ENCODE measurements at places on chromosomes 5 and 9.

DNA sequence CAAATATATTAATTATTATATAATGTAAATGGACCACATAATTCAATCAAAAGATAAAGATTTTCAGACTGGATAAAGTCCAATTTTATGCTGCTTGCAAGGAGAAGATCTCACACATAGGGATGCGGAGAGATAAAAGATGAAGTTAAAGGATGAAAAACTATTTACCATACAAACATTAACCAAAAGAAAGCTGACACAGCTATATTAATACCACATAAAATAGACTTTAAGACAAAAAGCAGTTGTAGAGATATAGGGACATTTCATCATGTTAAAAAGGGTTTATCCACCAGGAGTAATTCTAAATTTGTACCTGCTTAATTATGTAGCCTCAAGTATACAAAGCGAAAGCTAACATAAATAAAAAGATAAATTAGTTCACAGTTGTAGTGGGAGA lies 15.2 kb upstream of the NSG2 start:
- DNase-seq = no peak

DNA sequence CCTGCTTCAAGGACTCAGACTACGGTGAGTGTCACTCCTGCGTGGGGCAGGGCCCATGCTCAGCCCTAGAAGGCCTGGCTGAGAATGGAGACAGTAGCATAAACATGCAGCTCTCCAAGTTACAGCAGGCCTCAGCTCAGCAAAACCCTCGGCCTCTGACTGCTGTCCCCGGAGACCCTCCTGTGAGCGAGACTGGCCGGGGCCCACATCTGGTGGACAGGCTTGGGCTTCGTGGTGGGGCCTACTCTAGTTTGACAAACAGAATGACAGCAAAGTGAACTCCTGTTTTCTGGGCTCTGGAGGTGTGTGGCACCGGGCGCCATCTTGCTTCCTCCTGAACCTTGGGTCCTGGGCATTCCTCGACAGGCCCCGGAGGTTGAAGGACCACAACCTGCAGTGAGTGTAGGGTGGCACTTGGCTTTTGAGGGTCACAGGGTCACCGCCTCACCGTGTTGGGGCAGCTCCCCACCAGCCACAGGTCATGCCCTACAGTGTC lies 97.5 kb downstream of the PHF2 start:
- DNase-seq = no peak

- no peak for DNase-seq
Observed at GRCh38 chr5:58046371-58046770, 413.5 kb downstream of the PLK2 start.

DNA sequence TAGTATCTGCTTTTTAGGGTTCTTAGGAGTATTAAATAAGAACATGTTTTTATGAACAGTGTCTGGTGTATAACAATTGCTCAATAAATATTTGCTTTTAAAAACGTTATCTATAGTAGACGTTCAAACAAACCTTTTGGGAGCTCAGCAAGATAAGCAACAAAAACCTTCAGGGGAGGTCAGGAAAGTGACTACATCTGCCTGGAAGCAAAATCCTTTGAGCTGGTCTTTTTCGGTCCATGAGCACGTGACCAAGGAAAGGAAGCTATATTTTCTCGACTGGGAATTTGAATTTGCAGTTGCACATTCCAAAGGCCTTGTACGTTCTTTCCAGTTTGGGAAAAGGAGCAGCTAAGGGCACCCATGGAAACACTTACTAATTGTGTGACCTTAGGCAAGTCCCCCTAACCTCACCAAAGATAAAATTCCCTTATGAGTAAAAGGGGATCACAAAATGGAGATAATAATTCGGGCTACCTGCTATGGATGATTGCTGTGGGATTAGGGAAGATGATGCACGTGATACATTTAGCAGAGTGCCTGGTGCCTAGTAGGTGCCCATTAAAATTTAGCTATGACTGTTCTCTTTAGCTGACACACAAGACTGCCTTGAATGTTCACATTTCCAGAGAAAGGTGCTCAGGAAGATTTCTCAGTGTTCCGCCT lies 45.4 kb downstream of the PTTG1 start:
- DNase-seq = no peak

GRCh38 chr5:169970339-169970738 lies 10.0 kb downstream of the INSYN2B start:
- no peak for DNase-seq

- DNase-seq = no peak
Observed at GRCh38 chr9:33157960-33158842, 8.9 kb downstream of the B4GALT1 start.

- DNase-seq = no peak
Observed at GRCh38 chr5:151570058-151570457, 21.1 kb downstream of the FAT2 start.

DNA sequence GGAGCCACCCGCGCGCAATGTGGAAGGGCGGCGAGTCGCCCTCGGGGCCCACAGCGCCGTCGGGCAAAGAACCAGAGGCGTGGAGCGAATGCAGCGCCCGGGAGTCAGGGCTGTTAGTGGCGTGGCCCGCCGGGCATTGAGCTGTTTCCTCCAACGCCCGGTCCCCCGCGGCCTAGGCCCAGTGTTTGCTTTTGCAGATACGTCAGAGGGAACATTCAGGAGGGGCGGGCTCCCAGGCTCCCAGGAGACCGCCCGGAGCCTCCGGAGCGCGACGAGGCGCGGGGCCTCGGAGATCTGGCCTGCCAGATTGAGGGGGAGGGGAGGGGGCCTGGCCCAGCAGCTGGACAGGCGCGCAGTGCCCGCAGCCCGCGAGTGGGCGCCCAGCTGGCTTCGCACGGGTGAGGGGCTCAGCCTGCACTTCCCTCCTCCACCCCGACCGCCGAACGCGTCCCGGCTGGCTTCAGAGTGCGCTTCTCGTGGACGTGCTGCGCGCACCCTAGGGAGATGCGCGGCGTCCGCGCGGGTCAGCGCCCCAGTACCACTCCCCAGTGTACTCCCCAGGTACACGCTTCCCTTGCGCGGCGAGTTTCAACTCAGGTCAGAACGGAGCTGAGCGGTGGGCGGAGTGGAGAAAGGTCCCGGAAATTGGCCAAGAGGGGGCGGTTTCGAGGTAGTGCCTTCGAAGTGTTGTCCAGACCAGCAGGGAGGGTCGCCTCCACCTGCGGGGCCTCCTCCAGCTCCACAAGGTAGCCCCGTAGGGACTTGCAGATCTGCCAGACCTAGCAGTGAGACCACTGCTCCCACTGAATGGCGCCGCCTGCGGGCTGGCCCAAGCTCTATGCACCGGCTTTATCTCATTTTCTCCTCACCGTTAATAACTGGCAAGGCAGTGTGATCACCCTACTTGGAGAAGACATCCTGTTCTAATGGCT lies 130.4 kb downstream of the TMEM174 start:
- no peak for DNase-seq

DNA sequence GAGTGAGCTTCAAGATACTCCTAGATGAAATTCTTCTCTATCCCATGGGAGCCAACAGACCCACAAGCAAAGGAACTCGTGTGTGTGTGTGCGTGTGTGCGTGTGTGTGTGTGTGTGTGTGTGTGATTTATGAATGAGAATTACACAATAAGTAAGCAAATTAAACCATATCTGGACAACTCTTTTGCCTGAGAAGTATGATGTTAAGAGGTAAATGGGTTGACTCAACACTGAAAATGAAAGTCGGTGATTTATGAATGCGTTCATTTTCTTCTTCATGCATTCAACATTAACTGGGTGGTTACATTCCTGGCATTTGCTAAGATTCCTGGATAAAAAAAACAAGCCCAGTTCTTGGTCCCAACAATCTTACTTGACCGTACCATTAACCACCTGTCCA lies 171.3 kb upstream of the ZNF462 start:
- no peak for DNase-seq

DNA sequence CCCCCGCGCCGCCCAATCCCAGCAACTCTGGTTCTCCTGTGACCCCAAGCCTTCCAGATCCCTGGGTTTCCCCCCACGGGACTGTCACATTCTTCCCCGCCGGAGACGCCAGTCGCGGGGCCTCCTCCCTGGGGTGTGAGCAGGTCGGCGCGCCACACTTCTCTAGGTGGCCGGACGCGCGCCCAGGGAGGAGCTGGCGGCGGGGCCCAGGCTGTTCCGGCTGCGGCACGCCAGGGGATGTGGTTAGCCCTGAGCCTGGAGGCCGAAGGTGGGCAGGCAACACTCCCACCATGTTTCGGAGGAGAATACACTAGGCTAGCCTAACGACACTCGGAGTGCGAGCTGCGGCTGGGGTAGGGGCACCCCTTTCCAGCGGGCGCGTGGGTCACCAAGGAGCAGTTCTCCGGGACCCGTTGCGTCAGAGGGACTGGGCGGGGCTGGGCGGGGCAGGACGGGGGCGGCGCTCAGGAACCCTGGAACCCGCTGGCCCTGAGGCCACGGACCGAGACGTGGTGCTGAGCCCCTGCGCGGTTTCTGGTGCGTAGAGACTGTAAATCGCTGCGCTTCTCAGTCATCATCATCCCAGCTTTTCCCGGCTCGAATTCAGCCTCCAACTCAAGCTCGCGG lies at the start of gene SLC27A6:
Gene SLC27A6 (plus strand): TSS at position 478 of the 627 bp plus-strand sequence. CDS start 650 bp downstream, outside the sequence.
- DNase-seq = no peak

GRCh38 chr5:58706736-58707135 lies 123.9 kb downstream of the RAB3C start:
- no peak for DNase-seq

DNA sequence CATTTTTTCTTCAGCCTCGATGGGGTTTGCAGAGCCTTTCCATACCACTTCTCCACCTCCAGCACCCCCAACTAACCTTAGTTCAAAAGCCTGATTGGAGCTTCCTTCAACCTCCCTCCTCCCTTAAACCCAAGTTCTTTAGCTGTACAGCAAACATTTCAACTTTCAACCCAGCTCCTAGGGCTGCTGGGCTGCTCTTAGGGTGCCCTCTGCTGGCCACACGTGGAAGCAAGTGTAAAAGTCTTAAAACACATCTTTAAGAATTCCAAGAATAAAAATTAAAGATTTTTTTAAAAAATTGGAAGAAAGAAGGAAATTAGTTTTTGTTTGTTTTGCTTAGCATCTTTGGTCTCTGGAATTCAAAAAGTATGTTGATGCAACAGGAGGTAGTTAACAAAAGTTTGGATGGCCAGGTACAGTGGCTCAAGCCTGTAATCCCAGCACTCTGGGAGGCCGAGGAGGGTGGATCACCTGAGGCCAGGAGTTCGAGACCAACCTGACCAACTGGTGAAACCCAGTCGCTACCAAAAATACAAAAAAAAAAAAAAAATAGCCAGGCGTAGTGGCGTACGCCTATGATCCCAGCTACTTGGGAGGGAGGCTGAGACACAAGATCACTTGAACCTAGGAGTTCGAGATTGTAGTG lies 15.5 kb upstream of the HSD17B3 start:
- peak; percentile 19 for DNase-seq

GRCh38 chr9:8718121-8718725 lies 918.6 kb upstream of the DMAC1 start:
- DNase-seq = no peak

DNA sequence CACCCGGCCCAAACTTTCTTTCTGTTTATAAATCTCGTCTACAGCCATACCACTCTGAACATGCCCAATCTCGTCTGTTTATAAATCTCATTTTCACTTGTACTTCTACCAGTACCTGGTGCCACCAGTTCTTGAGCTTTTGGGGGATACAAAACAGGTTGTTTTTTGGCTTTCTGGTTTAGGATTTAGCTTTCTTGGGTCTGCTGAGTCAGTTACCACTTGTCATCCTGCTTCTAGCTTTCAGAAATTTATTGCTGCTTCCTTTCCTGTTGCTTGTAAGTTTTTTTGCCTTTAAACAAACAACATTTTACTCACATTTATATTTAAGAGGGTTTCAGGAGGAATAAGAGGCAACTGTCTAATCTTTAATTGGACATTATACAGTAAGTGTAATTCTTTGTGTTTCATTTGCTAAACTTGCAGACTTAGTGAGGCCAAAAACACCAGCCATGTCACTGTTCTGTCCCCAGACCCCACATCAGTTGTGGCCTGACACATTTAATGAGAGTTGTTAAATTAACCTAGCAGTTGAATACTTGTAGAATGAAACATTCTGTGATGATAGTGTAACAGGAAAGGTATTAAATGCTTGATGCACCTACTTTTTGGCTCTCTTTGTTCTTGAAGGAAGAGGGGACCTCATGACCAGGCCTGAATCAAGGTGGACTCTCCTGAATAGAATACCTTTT lies 11.8 kb downstream of the NDFIP1 start:
- no peak for DNase-seq

DNA sequence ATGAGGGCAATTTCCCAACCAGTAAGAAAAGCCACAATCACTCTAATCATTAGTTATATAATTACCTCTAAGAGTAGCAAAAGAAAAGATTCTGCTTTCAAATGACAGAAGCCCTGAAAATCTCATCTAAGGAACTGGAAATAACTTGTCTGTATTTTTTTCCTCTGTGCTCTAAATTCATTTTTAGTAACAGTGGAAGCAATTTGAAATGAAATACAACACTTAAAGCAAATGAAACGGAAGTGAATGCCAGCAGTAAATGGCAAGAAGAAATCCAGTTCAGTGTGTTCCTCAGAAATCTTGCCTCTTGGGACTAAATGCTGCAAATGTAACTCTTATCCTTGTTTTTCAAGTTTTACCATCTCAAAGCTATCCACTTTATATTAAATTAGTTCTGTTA lies 294.9 kb downstream of the TAF11L14 start:
- DNase-seq = no peak

GRCh38 chr9:127539259-127539981 lies 72.7 kb upstream of the STXBP1 start:
- DNase-seq = no peak

DNA sequence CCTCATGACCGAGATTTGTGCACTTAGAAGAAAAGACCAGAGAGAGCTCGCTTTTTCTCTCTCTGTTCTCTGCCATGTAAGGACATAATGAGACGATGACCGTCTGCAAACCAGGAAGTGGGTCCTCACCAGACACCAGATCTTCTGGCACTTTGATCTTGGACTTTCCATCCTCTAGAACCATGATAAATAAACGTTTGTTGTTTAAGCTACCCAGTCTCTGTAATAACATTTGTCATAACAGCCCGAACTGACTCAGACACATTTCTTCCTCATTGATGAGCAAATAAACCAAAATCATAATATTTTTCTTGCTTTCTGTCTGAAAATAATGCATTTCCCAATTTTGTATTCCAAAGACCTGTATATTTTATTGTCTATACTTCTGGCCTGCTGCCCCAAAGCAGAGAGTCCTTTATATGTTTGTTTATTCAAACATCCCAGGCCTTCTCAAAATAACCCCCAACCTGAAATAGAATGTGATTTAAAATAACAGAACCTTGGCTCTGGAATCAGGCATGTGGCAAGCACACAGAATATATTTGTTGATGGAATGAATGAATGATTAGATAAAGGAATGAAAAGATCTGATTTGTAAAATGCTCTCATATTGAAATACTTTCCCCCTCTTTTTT lies 396.5 kb downstream of the ADGRV1 start:
- no peak for DNase-seq

GRCh38 chr9:95360866-95361265 lies 43.4 kb upstream of the FANCC start:
- no peak for DNase-seq

DNA sequence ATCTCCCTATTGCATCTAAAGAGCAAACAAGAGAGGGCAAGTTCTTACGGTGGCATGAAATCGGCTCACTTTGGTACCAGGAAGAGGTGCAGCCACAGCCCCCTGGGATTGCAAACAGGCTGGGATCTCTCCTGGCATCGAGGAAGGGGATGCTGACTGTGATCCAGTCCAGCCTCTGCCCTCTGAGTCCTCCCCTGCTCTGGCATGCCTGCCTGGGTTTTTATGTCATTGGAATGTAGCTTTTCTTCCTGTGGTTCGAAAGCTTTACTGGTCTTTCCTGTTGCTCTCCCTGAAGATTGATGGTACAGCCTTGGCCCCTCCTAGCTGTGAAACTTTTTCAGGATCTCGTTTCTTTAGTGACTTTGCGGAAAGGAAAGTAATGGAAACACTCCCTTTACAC lies 6.6 kb downstream of the SLC46A2 start:
- DNase-seq = no peak

- no peak for DNase-seq
Observed at GRCh38 chr5:143972068-143972467, 160.1 kb downstream of the HMHB1 start.

GRCh38 chr5:140548791-140549190 lies 1.3 kb downstream of the EIF4EBP3 start:
- no peak for DNase-seq
